ENCODE measurements at places on chromosomes 2 and 18.

DNA sequence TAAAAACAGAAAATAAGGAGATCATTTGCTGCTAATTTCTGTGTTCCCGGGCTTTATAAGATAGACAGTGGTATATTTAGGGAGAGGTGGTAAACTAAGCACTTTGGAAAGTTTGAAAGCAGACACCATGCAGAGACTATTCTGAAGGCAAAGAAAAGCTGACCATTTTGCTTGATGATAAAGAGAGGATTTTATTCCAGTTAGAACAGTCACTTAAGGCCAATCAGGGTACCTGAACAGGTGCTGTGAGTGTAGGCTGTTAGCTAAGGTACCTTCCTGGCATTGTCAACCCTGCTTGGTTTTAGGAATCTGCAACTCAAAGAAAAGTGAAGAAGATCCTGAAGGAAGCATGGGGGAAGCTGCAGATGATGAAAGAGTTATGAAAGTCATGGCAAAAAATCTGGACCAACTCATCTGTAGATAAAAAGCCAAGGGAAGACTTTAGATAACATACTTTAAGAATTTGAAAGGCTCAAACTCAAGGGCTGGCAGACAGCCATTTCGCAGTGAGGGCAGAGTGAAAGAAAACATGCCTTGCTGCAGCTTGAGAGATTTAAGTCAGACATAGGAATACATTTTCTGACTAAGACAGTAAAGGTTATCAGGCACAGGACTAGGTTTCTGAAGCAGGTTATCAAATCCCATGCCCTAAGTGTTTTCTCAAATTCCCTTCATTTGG is 80.1 kb upstream of the ARL5A start:
- DNase-seq = no peak

DNA sequence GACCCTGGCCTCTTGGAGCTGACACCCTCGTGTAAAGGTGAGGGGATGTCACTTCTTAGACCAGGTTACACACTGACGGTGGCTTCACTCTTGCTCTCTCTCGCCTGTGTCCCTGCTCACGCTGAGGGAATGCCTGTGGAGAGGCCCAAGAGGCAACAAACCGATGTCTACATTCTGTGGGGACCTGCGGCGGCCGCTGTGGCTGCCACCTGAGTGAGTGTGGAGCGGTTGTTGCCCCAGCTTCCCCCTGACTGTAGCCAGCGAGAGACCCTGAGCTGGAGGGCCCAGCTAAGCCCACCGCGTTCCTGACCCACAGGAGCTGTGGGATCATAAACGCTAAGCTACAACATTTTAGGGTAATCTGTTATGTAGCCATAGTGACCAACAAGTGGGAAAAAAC is 55.7 kb upstream of the ASAP2 start:
- DNase-seq = no peak

GRCh38 chr2:85698880-85699254 is 4.7 kb downstream of the GNLY start:
- DNase-seq = no peak

GRCh38 chr2:20164061-20164733 is 60.7 kb downstream of the SDC1 start:
- no peak for DNase-seq

DNA sequence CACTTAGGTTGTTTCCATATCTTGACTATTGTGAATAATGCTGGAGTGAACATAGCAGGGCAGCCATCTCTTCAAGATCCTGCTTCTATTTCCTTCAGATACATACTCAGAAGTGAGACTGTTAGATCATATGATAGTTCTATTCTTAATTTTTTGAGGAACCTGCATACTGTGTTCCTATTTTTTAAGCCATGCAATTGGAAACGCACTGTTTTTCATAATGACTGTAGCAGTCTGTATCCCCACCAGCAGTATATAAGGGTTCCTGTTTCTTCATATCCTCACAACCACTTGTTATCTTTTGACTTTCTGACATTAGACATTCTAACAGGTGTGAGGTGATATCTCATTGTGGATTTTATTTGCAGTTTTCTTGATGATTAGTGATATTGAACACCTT is 15.5 kb downstream of the NEURL3 start:
- no peak for DNase-seq

- DNase-seq = no peak
These were observed 3.4 kb upstream of the PDCD1 start for GRCh38 chr2:241862093-241862492.

GRCh38 chr2:44741507-44741906 is 200.0 kb upstream of the SIX3 start:
- DNase-seq = no peak

DNA sequence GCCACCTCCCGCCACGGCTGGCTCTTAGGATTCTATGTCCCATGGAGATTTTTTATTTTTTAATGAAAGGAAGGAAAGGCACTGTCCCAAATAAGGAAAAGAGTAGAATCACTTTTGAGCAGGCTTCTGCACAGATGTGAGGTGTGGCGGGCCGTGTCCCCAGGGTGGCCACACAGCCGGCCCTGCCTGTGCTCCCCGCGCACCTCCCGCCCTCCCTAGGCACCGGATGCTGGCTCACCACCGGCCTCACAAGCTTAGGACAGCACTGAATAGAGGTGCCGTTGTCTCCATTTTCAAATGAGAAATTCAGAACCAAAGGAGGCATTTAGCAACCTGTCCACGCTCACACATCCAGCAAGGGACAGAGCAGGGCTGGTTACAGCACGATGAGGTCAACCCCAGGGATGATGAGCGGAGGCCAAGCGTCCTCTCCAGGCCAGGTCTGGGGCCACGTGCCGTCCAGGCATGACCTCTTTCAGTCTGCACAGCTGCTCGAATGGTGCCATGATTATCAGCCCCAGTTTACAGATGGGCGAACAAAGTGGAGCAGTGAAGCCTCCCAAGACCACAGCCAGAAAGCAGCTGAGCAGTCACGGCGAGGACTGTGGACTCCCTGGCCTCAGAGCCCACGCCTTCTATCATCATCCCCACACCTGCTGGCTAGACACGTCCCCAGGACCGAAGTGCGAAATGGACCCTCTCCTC is 20.7 kb upstream of the TEX51 start:
- DNase-seq = no peak

GRCh38 chr2:42096869-42097591 is 49.2 kb downstream of the PKDCC start:
- DNase-seq = no peak

DNA sequence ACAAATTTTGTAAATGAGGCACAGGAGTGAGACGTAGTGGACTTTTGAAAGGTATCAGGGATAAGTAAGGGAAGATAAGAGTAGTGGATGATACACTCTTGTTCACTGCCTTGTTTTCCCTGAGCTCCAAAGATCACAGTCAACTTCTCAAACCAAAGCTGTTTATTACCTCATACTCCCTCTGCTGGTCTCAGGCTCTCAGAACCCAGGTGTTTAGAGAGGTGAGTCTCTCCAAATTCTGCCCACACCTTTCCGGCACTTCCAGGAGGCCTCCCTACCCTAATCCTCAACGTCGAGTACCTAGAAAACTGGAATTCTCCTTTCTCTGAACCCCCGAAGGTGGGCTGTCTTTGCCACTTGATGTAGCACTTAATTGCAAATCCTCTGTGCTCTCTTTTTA is 621.1 kb downstream of the BCL11A start:
- no peak for DNase-seq

- no peak for DNase-seq
These were observed 570.1 kb upstream of the SYT4 start for GRCh38 chr18:43847164-43848091.

- DNase-seq = no peak
These were observed 145.9 kb downstream of the ACKR3 start for GRCh38 chr2:236715491-236715961.

GRCh38 chr2:162478721-162479129 is 134.8 kb downstream of the GCA start:
- no peak for DNase-seq

DNA sequence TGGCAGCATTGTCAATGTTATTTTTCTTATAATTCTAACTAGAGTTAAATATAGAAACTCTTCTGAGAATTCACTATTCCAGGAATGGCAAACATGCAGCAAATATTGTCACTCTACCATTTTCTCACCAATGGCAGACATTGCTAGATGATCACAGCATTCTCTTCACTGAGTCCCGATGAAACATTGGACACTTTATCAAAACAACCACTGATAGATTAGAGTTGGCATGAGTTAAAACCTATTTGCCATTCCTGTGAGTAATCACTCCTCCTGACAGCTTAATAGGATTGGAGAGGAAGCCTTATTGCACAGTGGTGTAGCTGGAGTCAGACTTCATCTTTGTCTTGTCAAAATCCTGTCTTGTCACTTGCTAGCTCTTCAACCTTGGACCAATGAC is 163.9 kb upstream of the THUMPD2 start:
- DNase-seq = no peak

GRCh38 chr2:30351116-30351515 is 95.9 kb upstream of the LCLAT1 start:
- DNase-seq = no peak

GRCh38 chr2:46299365-46300263 is 2.4 kb downstream of the EPAS1 start:
- peak; percentile 37 for DNase-seq

DNA sequence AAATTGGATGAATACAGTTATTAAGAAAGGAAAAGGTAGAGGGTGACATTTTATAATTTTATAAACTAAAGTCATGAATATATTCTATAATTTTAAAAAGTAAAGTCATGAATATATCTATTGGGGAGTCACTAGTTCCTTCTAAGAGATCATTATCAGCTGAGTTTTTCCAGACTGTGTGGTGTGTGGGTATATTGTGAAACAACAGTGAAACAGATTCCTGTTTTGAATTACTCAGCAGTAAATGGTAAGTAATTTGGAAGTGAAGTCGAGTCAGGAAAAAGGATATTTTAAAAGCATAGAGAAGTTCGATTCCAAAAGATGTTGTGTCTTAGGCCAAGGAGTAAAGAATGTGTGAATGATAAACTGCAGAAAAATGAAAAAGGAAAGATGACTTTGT is 1018.2 kb upstream of the NXPH2 start:
- DNase-seq = no peak
